ENCODE measurements at places on chromosomes 7 and 10.

- peaks cover 44% of the 10 kb centered on the region for H3K4me1 ChIP-seq
- DNase-seq, result no peak
- H3K36me3 ChIP-seq, result peaks cover 16% of the 10 kb centered on the region
- no peaks in the 10 kb centered on the region for H3K27me3 ChIP-seq
- H3K27ac ChIP-seq, result peak overlapping the region; percentile 54
- no peak overlapping the region for H3K4me3 ChIP-seq
These were observed 40.0 kb downstream of the FIGNL1 start for GRCh38 chr7:50409856-50410745.

- H3K27ac ChIP-seq, result no peak overlapping the region
- no peaks in the 10 kb centered on the region for H3K4me1 ChIP-seq
- no peaks in the 10 kb centered on the region for H3K36me3 ChIP-seq
- DNase-seq, result no peak
- no peak overlapping the region for H3K4me3 ChIP-seq
- no peaks in the 10 kb centered on the region for H3K27me3 ChIP-seq
These were observed 732.9 kb upstream of the LRRN3 start for GRCh38 chr7:110358028-110358427.

- peak overlapping the region; percentile 24 for H3K27ac ChIP-seq
- no peaks in the 10 kb centered on the region for H3K36me3 ChIP-seq
- H3K4me1 ChIP-seq, result peaks cover 39% of the 10 kb centered on the region
- DNase-seq, result no peak
These were observed 85.2 kb downstream of the RTKN2 start for GRCh38 chr10:62183442-62183841.

GRCh38 chr10:132559538-132559937 is 22.0 kb downstream of the INPP5A start:
- no peak overlapping the region for H3K27ac ChIP-seq
- H3K4me1 ChIP-seq, result peaks cover 19% of the 10 kb centered on the region
- no peak overlapping the region for H3K4me3 ChIP-seq
- peaks cover 5% of the 10 kb centered on the region for H3K36me3 ChIP-seq
- no peaks in the 10 kb centered on the region for H3K27me3 ChIP-seq

DNA sequence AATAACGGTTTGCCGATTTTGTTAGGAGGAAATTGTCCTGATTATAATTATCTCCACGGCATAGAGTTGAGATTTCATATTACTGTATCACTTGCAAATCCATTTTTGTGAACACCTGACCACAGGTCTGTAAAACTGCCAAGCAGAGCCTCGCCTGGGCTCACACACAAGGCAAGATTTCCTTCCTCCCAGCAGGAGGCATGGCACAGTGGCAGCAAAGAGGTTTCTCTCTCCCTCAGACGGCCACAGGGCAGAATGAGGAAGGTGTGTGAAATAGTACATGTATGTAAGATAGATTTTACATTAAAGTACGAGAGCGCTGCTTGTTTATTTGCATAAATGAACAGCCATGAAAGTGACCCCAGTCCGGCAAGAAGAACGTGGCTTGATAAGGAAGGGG is 130.1 kb downstream of the CELF2 start:
- DNase-seq, result no peak
- H3K4me3 ChIP-seq, result peak overlapping the region; percentile 74
- peak overlapping the region; percentile 93 for H3K27ac ChIP-seq
- H3K4me1 ChIP-seq, result peaks cover 94% of the 10 kb centered on the region

DNA sequence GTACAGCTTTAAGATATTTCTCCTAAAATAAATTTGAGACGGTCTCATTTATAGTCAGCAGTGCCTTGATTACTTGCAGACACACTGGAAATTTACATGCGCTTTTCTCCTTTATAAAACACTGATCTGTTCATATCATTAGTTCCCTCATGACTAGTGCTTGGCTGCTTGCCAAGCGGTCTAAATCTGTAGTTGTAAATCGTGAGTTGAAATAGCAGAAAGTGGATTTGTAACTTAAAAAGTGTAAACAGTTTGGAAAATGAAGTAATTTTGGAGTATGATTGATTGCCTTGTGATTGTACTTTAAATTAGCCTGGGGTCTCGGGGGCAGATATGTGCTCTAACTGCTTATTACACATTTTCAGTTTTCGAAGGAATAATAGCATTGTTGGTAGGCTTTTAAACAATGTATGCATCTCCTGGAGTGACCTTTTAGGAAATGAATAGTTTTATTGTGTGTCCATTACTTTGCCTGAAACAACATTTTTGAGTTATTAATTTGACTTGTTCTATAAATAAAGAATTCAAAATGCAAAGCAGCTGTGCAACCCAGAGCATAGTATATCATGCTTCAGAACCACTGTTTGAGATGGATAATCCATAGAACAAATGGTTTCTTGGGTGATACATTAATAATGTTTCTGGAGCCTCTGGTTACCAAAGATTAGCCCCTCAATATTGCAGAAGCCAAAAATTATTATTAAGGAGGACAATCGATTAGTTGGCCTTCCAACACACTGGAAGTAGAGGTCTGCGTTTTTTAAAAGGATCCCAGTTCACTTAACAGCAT is 73.3 kb downstream of the ARID5B start:
- peaks cover 3% of the 10 kb centered on the region for H3K36me3 ChIP-seq
- H3K4me1 ChIP-seq, result peaks cover 45% of the 10 kb centered on the region
- H3K27me3 ChIP-seq, result no peaks in the 10 kb centered on the region
- H3K27ac ChIP-seq, result peak overlapping the region; percentile 46
- no peak for DNase-seq

DNA sequence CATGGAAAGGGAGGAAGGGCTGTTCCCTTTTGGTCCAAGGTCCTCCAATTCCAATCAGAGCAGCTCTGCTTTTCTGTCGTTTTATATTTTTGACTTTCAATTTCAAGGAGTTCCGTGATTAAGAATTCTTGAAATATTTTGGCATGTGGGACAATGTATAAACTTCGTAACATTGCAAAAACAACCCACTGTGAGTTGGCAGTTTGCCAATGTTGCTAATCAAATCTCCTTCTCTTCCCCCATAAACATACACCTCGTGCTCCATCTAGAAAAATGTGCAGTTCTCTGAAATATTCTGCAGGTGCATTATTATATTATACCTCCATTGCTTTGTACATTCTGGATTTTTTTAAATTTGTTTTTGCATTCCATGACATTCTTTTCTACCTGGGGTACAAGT is 49.8 kb downstream of the POU6F2 start:
- H3K4me1 ChIP-seq, result no peaks in the 10 kb centered on the region
- H3K27ac ChIP-seq, result no peak overlapping the region
- no peak for DNase-seq
- H3K4me3 ChIP-seq, result no peak overlapping the region

- no peak overlapping the region for H3K4me3 ChIP-seq
- no peaks in the 10 kb centered on the region for H3K27me3 ChIP-seq
- no peak overlapping the region for H3K27ac ChIP-seq
- DNase-seq, result no peak
These were observed 365.4 kb downstream of the THSD7A start for GRCh38 chr7:11466517-11467105.

DNA sequence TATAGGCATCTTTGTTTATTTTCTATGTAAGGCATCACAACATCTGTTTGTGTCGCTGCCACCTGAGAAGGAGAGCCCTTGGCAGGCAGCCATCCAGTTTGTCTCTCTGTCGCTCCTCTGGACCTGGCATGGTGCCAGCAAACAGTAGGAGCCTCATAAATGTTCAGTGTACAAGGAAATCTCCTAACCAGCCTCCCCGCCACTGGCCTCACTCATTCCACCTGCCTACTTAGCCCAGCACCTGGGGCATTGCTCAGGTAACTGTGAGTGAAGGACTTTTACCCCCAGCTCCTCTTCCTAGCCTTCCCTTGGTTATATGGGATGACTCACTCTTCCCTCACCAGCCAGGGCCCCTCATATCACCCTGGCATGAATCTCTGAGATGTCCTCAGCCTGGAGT is 61.7 kb upstream of the NPTX2 start:
- H3K27ac ChIP-seq, result no peak overlapping the region
- no peak overlapping the region for H3K4me3 ChIP-seq
- H3K36me3 ChIP-seq, result no peaks in the 10 kb centered on the region

DNA sequence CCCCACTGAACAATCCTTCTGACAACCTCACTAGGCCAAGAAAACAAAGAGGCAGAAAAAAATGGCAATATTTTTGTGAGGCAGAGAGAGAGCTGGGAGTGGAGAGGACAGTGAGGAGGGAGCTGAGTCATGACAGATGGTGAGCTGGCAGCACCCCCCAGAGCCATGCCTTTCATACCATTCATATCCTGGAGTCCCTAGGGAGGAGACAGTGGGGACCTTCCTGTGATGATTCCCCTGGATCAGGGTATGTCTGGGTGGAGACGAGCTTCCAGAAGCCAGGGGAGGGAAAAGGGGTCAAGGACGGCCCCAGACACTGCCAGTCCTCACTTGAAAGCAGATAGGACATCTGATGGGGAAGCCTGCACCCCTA is 160.5 kb downstream of the ADAM12 start:
- H3K27me3 ChIP-seq, result no peaks in the 10 kb centered on the region
- H3K4me3 ChIP-seq, result no peak overlapping the region
- no peaks in the 10 kb centered on the region for H3K36me3 ChIP-seq
- H3K27ac ChIP-seq, result no peak overlapping the region
- DNase-seq, result no peak

DNA sequence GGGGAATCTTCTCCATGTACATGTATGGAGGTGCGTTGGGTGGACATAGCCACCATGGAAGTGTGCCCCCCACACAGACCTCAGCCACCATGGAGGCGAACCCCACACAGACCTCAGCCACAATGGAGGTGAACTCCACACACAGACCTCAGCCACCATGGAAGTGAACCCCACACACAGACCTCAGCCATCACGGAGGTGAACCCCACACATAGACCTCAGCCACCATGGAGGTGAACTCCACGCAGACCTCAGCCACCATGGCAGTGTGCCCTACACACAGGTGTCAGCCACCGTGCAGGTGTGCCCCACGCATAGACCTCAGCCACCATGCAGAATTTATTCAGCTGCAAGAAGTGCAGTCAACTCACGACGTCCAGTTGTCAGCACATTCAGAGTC is 339.7 kb downstream of the ACTR3B start:
- H3K4me1 ChIP-seq, result peaks cover 5% of the 10 kb centered on the region
- DNase-seq, result no peak
- H3K4me3 ChIP-seq, result no peak overlapping the region
- no peak overlapping the region for H3K27ac ChIP-seq
- H3K27me3 ChIP-seq, result peaks cover 4% of the 10 kb centered on the region

GRCh38 chr7:120733835-120734234 is 124.1 kb downstream of the TSPAN12 start:
- H3K4me1 ChIP-seq, result no peaks in the 10 kb centered on the region
- H3K4me3 ChIP-seq, result no peak overlapping the region
- H3K27me3 ChIP-seq, result no peaks in the 10 kb centered on the region
- DNase-seq, result no peak
- no peaks in the 10 kb centered on the region for H3K36me3 ChIP-seq

GRCh38 chr7:33807155-33807530 is 98.2 kb upstream of the BMPER start:
- H3K36me3 ChIP-seq, result no peaks in the 10 kb centered on the region
- no peaks in the 10 kb centered on the region for H3K27me3 ChIP-seq
- no peak for DNase-seq

DNA sequence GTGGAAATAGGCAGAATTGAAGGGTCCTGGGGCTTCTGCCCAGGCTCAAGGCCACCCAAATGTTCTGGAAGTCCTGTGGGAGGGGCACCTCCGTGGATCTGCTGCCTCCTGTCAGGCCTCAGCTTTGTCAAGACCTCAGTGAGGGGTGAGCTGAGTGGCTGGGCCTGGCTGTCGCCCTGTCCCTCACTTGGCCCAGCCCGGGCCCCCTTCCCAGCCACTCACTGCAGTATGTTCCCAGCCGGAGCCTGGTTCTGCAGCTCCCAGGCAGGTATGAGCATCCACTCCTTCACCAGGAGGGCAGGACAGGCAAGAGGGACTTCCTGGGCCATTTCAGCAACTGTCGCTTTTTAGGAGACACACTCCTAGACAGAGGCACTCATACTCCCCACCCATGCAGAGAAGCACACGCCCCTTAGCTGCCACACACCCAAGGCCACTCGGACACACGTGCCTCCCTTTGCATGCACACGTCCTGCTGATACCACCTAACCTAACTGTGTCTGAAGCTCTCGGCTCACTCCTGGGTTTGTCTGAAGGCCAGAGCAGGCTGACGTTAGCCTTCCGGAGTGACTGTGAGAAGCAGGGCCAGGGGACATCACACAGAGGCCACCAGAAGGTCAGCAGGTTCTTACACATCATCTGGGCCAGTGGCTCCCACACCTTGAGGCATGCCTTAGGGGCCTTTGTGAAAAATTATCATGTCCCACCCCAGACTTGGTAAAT is 72.2 kb upstream of the COL13A1 start:
- peaks cover 4% of the 10 kb centered on the region for H3K4me1 ChIP-seq
- H3K27me3 ChIP-seq, result peaks cover 53% of the 10 kb centered on the region
- no peak for DNase-seq
- no peak overlapping the region for H3K4me3 ChIP-seq
- H3K36me3 ChIP-seq, result no peaks in the 10 kb centered on the region
